ENCODE measurements at places on chromosomes 7 and 10.

DNA sequence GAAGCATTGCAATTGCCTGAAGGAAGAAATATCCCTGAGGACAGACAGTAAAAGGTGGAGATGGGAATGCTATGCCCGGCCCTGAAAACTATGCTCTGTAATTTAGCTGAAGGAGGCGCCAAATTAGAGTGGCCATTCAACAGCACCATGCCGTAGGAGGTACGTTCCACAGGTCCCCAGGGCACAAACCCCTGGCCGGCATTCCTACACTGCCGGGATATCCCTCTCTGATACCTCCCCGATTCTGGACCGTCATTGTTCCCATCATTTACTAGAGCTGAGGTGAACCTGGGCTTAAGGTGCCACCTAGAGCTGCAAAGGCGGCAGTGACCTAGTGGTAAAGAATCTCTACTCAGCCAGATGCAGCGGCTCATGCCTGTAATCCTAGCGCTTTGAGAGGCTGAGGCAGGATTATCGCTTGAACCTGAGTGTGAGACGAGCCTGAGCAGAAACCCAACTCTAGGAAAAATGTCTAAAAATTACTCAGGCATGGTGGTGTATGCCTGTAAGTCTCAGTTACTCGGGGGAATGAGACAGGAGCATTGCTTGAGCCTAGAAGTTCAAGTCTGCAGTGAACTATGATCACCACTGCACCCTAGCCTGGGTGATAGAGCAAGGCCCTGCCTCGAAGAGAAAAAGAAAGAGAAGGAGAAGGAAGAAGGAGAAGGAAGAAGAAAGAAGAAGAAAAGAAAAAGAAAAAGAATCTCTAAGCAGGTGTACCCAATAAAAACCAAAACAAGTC is 53.0 kb upstream of the TNKS2 start:
- DNase-seq, result no peak

DNA sequence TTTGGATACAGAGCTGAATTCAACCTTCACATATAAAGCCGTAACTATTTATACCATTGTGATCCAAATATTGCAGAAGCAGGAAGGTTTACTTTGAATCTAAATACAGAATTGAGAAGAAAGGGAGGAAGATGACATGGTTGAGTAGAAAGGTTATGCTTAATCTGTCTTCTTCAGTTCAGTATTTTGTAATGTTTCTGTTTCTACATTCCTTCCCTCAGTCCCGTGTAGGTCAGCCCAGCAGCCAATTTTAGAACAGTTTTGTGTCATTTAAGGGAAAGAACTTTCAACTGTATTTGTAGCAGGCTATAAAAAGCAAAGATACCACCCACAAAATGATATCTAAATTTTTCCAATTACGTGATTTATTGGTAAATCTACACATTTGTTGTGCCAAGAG is 97.4 kb downstream of the CPED1 start:
- DNase-seq, result no peak

DNA sequence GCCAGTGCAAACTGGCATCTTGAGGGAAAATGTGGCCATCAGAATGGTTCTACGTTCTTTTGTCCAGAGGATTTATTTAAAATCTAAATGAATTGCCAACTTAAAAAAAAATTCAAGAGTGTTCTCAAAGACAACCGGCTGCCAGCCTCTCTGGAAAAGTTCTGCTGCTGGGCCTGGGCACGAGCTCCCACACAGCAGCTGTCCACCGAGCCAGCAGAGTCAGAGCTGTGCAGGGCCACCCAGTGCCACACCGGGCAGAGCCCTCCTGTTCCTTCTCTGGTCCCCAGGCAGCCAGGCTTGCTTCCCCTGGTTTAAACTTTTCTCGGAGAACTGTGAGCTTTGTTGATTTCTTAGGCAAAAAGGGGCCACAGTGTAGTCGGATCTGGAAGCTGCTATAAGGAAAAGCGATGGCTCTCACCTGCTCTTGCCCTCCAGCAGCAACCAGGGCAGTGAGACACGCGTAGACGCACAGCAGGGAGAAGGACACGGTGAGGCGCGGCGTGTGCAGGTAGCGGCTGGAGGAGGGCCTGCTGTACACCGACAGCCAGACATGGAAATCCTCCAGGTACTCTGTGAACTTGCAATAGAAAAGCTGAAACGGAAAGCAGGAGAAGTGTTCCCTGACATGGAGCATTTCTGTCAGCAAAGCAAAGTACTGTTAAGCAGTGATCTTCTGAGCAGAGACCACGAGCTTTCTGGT is 111.6 kb downstream of the PKD1L1 start:
- DNase-seq, result no peak

- no peak for DNase-seq
Observed at GRCh38 chr10:131683281-131683861, 217.4 kb upstream of the PPP2R2D start.

DNA sequence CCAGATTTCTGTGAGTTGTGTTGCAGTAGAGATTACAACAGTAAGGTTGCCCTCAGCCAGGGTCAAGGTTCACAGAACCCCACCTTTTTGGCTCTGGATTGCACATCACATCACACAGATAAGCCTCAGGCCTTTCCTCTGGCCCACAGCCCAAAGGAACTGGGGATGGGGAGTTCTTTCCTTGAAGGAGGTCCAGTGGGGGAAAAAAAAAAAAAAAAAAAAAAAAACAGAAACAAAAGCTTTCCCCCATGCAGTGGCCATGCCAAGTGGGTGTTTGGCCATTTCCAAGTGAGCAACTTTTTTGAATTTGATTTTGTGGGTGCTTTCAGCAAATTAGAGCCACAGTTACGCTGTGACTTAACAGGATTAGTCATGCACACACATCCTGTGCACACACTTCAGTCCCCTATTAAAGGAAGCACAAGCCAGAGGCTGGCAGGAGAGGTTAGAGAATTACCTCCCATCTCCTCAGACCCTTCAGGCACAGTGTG is 79.3 kb upstream of the NANOS1 start:
- DNase-seq, result no peak

DNA sequence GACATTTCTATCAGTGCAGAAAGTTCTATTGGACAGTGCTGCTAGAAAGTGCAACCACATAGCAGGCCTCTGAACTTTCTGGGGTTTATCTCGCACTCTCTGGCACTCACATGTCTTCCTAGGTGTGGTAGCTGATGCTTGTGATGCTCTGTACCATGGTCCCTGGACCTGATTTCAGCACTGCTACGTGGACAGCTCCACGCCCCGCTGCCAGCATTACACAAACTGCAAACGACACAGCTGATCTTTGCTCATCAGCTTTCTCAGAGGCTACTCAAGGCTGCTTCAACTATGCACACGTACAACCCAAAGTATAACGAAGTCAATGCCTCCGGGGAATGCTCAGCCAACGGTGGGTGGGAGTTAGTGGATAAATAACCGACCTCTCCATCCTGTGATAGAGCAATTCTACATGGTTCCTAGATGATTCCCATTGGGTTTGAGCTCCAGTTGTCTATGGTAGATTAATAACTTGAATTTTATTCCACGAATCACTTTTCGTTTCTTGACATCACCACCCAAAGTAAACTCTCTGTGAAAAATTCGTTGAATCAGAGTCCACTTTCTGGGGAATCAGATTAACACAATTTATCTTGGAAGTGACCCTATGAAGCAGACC is 302.5 kb downstream of the ACTR3B start:
- no peak for DNase-seq

- DNase-seq, result no peak
Observed at GRCh38 chr7:113010377-113010776, 76.2 kb downstream of the GPR85 start.

GRCh38 chr10:69073736-69074364 is 14.1 kb upstream of the SRGN start:
- no peak for DNase-seq

DNA sequence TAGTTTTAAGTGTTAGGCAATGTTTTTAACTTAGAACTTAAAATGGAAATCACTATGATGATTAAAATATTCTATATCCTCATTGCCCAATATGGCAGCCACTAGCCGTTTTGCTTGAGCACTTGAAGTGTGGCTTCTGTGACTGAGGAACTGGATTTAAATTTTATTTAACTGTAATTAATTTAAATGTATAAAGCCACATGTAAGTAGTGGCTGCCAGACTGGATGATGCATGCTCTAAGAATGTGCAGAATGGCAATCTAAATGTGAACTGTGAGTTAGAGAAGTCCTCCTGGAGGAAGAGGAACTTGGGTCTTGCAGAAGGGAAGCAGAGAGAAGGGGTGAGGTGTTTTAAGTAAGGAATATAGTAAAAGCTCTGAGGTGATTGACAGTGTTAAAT is 451.4 kb downstream of the SUGCT start:
- no peak for DNase-seq

DNA sequence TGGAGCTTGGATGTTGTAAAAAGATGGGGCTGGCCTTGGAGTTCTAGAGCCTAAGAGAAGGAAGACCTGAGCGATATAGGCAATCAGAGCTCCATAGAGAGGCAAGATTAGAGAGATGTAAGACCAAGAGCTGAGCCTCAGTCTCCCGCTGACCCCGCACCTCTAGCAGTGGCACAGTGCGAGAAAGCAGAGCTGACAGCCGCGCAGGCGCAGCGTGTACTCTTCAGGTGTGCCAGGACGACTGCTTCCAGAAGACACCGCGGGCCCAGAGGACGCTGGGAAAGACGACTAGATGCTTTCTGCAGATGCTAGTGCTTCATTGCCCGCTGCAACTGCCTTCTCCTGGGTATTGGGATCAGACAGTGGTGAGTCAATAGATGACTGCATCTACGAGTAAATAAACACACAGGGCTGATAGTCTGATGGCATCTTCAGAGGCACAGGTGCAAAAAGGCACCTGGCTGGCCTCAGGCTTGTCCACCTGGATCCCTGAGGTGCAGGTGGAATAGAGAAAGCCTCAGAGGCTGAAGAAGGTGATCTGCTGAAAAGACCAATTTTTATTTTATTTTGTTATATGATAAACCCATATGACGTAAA is 38.1 kb upstream of the CCDC6 start:
- DNase-seq, result no peak

- no peak for DNase-seq
Observed at GRCh38 chr7:116433246-116433645, 66.3 kb upstream of the CAV2 start.

DNA sequence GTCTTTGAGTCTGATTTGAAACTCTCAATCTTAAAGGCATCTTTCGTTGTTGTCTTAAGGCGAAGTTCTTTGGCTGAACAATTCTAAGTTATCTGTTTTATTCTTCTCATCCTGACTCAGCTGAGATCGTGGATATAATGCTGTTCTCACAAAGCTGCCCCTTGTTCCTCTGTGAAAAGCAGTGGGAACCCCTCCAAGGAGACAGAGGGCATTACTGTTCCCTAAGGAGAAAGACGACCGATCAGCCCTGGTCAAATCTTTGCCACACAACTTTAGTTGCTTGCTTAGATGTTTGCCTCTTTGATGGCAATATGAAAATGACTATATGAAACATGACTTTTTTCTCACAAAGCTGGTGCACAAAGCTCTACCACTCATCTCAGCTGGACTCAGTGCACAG is 1016.7 kb downstream of the REEP3 start:
- no peak for DNase-seq

GRCh38 chr7:41955893-41956675 is 253.2 kb upstream of the INHBA start:
- no peak for DNase-seq

DNA sequence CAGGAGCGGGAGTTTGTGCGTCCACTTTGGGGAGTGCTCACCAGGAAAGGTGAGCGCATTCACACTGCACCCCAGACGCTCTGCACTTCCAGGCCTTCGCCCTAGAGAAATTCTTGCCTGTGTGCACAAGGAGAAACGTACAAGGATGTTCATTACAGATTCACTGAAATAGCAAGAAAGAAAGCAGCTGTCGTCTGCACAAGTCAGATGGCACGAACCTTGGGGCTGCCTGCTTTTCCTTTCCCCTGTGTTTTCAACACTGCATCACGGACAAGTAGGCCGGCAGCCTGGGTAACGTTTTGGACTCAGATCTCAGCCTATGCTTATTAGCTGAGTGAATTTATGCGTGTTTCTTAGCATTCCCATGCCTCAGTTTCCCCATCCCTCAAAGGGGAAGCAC is 546.8 kb upstream of the FOXK1 start:
- no peak for DNase-seq

GRCh38 chr10:86786368-86786767 is 29.9 kb downstream of the BMPR1A start:
- DNase-seq, result no peak

- DNase-seq, result peak; percentile 19
Observed at GRCh38 chr7:30285067-30285535, 704 bp downstream of the ZNRF2 start.

GRCh38 chr7:28410628-28411531 is 1.4 kb upstream of the CREB5 start:
- DNase-seq, result no peak

DNA sequence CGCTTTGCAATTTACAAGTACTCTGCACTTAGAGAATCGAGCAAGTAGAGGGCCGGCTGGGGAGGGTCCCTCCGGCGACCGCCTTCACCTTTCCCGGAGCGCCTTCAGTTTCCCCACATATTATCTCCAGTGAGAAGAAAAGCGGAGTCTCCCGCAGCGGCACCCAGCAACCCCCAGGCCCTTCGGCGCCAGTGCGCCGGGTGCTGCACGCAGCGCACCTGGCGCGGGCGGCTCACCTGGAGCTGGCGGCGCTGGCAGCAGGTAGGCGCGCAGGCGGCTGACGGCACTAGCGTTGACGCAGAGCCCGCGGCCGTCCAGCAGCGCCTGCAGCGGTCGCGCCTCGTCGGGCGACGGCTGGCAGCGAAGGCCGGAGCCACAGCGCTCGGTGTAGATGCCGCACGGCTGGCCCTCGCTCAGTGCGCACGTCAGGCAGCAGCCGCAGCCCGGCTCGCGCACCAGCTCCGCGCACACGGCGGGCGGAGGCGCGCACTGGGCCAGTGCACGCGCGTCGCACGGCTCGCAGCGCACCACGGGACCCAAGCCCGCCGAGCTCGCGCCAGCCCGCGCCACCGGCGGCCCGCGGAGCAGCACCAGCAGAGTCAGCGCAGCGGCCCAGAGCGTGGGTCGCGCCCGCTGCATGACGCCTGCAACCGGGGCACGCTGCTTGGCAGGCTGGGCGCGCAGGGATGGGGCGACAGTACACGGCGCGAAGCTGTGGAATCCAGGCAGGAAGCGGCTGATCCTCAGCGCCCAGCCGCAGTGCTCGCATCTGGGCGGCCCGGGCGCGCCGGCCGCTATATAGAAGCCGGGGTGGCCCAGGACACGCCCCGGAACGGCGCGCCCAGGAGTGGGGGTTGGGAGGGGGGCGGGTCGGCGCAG is at the start of gene IGFBP3:
TSS of gene IGFBP3 (minus strand) at position 771 of the 879 bp plus-strand sequence. CDS start at position 639, 132 bp downstream.
- DNase-seq, result no peak

- no peak for DNase-seq
Observed at GRCh38 chr10:75012471-75012870, 99.0 kb upstream of the SAMD8 start.
